ENCODE measurements at places on chromosomes 13 and 19.

DNA sequence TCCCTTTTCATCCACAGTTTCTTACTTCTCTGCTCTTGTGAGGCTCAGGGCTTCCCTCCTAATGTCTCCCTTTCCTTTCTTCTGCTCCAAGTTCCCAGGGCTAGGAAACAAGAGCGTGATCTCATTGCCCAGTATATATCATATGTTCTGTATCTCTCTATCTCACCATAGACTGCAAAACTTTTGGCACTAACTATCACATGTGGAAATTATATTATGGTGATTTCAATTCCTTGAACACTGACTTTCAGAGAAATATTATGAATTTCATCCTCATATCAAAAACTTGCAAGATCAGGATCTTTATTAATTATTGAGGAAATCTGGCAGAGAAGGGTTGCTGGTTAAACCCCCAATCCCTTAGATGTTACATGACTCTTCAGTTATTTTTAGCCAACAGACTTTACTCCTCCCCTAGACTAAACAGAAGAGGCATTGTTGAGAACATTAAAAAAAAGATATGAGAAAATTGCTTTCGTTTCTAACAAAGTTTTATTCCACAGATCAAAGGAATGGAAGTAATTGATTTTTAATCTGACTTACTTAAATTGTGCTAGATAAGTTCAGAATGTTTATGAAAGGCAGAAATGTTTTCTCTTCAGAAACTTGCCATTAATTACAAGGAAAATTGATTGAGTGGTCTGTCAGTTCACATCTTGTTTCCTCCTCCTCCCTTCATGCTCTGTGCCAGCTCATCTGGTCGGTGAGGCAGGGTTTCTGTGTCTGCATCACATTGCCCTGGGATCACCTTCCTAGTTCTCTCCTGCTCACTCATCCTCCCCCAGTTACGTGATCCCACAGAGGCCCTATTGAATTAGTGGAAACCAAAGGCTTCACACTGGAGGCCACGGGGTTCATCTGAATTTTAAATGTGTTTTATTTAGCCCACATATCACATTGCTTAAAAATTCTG is 378.5 kb downstream of the LMO7 start:
- DNase-seq = no peak

DNA sequence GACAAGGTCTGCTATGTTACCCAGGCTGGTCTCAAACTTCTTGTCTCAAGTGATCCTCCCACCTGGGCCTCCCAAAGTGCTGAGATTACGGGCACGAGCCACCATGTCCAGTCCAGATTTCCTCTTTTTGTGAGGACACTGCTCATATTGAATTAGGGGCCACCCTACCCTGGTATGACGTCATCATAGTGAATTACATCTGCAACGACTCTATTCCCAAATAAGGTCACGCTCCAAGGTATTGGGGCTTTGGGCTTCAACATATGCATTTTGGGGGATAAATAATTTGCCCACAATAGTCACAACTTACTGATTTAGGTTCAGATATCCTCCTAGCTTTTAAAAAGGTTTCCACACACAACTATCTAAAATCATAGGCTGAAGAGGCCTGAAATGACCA is 9.5 kb downstream of the SLC15A1 start:
- no peak for DNase-seq

GRCh38 chr19:18450931-18451836 is 13.3 kb upstream of the ISYNA1 start:
- peak; percentile 74 for DNase-seq

DNA sequence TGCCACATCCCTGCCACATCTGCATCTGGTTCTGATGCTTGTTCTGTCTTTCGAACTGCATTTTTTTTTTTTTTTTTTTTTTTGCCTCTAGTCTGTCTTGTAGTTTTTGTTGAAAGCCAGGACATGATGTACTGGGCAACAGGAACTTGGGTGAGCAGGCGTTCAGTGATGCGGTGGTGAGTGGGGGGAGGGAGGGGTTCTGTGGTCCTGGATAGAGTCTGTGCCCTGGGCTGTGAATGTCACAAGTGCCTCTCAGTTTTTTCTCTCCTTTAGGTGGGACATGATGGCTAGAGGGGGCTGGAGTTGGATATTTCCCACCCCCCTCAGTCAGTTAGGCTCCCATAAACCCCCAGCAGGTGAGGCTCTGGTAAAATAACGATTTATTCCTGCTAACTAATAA is 3.5 kb downstream of the CEACAM4 start:
- DNase-seq = no peak

DNA sequence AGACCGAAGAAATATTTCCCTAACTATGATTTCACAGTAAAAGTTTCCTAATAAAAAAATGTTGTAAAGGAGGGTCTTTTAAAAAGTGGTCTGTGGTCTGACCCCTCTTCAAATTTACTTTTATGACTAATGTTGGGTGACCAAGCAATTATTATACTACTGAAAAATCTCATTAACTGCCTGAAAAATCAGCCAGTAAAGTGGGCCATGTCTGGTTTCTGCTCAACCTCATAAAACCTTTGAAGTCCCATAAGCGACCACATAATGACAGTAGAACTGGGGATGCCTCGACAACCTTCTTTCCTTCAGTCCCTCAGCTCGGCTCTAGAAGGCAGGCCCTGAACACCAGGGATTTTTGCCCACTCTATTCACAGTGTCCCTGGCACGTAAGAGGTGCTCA is 434.3 kb downstream of the EFNB2 start:
- DNase-seq = no peak

DNA sequence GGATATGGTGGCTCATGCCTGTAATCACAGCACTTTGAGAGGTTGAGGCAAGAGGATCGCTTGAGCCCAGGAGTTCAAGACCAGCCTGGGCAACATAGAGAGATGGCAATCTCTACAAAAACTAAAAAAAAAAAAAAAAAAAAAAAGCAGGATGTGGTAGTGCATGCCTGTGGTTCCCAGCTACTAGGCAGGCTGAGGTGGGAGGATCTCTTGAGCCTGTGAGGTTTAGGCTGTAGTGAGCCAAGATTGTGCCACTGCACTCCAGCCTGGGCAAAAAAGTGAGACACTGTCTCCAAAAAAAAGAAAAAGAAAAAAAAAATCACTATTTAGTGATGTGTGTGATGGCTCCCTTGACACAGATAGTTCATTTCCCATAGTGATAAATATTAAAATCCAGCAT is 365.0 kb upstream of the NBEA start:
- no peak for DNase-seq

DNA sequence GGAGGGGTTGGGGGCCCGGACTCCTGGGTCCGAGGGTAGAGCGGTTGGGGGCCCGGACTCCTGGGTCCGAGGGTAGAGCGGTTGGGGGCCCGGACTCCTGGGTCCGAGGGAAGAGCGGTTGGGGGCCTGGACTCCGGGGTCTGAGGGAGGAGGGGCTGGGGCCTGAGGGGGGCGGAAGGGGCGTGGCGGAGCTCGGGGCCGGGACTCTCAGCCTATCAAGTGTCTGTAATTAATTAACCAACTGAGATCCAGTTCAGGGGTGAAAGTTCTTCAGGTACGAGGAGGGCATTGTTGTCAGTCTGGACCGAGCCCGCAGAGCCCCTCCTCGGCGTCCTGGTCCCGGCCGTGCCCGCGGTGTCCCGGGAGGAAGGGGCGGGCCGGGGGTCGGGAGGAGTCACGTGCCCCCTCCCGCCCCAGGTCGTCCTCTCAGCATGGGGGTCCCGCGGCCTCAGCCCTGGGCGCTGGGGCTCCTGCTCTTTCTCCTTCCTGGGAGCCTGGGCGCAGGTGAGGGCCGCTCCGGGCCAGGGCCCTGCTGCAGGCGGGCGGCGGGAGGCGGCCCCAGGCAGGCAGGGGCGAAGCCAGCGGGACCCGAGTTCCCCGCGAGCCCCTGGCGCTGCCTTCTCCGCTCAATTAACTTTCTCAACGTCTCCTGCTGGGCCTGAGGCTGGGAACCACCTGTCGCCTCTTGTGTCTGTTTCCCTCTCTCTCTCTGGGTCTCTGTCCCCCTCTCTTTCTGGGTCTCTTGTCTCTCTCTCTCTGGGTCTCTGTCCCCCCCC is 697 bp downstream of the FCGRT start:
- DNase-seq = peak; percentile 16

DNA sequence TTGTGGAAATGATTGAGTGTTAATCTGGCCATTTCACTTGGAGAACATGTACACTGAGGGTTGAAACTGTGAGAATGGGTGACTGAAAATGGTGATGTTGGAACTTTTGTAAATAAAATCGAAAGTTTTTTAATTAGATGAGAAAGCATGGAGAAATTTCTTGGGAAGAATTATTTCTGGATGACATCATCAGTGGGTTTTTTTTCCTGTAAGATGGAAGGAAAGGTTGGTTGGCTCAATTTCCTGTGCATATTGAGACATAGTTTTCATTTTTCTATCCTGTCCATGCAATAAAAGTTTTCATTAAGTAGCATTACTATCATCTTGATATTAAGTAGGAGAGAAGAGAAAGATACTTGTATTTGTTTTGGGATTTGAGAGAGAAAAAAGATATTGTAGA is 120.6 kb upstream of the HTR2A start:
- DNase-seq = no peak

DNA sequence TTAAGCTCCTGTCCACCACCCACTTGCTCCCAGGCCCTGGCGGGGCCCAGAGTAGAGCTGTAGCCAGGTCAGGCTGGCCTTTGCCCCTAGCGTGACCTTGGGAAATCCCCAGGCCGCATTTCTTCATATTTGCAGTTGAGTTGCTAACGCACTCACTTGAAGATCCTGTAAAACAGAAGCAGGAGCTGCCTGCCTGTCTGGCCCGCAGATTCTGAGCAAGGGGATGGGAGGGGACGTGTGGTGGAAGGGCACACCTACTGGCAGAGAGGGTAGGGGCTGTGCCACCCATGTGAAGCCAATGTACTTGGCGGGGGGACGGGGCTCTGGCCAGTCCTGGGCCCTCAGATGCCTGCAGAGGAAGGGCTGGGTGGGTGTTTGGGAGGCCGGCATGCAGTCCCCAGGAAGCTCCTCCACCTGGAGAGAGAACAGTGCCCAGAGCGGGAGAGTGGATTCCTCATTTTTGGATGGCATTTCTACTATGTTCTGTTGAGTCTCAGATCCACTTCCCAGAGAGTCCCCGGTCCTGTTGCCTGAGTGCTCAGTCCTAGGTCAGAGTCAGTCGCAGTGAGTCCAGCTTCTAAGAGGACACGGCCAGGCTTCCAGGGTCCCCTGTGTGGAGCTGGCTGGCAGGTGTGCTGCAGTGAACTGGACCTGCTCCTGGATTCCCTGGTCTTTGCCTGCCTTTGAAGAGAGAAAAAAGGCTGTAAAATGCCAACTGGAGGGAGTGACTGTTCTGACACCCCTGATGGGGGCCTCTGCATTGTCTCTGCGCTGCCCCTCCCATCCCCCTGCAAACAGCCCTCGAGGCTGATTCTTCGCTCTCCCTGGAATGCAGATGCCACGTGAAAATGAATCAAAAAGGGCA is 62.9 kb downstream of the GGACT start:
- no peak for DNase-seq

- DNase-seq = no peak
These were observed 53.7 kb upstream of the TRPC4 start for GRCh38 chr13:37923236-37923635.

DNA sequence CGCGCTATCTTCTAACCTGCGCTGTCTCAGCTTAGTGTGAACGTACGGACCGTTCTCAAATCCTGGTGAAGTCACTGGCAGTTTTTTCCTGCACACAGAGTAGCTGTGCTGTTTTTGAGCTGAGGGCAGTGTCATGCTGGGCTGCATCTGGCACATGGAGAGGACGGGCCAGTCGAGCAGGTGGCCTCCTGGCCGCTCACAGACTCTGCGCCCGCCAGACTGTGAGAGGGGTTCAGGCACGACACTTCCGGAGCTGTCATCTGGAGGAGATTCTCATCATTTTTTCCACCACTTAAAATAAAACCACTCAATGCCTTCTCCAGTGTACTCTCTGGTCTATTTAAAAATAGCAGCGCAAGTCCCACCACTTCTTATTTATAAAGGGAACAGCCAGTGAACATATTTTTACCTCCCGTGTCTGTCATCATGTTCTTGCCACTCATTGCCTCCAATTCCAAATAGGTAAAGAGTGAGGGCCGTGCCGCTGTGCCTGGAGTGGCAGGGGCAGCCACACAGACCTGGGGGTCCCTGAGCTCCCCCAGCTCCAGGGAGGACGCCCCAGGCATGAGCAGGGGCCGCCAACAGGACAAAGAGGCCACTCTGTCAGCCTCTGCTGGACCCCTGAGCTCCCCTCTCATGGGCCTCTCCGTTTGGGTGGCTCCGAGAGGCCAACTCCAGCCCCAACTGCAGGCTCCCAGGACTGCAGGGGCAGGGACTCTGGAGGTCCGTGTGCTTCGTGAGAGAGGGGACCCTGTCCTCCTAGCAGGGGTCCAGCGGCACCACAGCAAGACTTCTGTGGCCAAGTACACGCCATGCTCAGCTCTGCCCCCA is 36.9 kb upstream of the GRTP1 start:
- no peak for DNase-seq

GRCh38 chr13:71906448-71906847 is 39.4 kb upstream of the DACH1 start:
- DNase-seq = no peak

GRCh38 chr13:32426191-32426989 is 1.5 kb downstream of the N4BP2L1 start:
- peak; percentile 25 for DNase-seq

GRCh38 chr13:59121507-59121906 is 1042.2 kb downstream of the DIAPH3 start:
- no peak for DNase-seq

GRCh38 chr13:40189426-40189825 is 477.0 kb downstream of the FOXO1 start:
- peak; percentile 8 for DNase-seq

Data from stimulated activated naive CD4-positive, alpha-beta T cell treated with Interleukin-2 at 50 U/mL for 16 hours (primary cell).